Activated naive CD8-positive, alpha-beta T cell treated with anti-CD3 and anti-CD28 coated beads, Interleukin-2, amount 50 U/mL, for 24 hours (primary cell): ENCODE measurements at places on chromosomes 4 and X.

DNA sequence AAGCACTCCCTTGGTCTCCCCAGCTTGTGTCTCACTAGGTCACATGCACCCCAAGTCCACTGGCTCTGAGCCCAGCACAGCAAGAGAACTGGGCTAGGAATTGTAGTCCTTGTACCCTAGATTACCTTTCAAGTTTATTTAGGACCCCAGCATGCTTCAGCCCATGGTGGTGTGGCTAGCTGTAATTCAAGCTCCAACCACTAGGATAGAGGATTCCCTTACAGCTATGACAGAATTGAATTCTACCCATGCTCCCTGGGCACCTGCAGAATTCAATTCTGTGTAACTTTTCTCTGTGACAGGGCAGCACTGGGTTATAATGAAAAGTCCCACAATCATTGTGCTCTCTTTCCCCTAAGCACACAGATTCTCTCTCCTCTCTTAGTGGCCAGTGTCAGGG lies 253.8 kb upstream of the DMD start:
- no peak for DNase-seq

GRCh38 chr4:517806-518070 lies 18.7 kb downstream of the PIGG start:
- DNase-seq = no peak

- no peak for DNase-seq
These were observed 55.7 kb downstream of the MSX1 start for GRCh38 chr4:4914965-4915845.

DNA sequence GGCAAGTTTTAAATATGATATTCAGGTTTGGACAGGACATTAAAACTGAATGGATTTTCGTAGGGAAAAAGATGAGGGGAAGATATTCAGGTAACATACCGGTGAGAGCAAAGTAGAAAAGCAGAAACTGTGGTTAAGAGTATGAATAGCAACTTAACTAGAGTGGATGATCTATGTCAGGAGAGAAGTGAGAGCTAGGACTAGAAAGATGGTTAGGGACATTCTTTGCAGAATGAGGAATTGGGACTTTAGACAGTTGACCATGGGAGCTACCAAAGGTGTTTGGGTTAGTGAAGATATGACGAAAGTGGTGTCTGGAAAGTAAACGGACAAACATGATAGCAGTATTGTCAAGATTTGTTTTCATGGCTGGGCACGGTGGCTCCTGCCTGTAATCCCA lies 45.2 kb downstream of the ANXA5 start:
- DNase-seq = no peak

GRCh38 chr4:37793562-37793961 lies 32.9 kb upstream of the PGM2 start:
- DNase-seq = no peak

DNA sequence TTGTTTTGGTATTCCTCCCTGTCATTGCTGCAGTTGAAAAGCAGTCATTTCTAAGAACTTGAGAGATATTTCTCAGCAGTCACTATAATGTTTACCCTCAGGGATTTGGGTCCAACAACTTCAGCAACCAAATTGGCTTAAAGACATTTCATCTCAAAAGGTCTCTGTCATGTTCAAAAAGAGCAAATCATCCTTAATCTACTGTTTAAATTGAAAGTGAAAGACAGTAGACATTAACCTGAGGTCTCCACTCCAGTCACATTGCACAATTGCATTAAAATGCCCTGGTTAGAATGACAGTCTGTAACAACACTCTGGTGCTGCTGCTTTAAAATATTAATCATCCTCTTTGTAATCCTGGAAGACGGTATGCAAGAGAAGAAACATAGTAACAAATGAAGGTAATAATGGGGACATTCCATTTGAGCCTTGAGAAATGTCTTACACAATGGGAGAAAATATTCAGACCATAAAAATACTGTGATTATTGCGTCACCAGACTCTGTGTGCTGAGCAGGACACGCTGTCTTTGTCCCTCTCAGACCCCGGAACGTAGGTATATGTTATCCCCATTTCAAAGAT lies 90.2 kb upstream of the UNC5C start:
- no peak for DNase-seq
